Esophagus mucosa (tissue), 1 donor: ENCODE measurements at places on chromosomes 7 and 10. TPM values are rescaled to one million over a fixed set of nuclear protein-coding genes. Genes with fewer than 3 reads are reported as not detected.

- no peak for ATAC-seq
These were observed 136.3 kb downstream of the SORCS1 start for GRCh38 chr10:107028236-107028635.

DNA sequence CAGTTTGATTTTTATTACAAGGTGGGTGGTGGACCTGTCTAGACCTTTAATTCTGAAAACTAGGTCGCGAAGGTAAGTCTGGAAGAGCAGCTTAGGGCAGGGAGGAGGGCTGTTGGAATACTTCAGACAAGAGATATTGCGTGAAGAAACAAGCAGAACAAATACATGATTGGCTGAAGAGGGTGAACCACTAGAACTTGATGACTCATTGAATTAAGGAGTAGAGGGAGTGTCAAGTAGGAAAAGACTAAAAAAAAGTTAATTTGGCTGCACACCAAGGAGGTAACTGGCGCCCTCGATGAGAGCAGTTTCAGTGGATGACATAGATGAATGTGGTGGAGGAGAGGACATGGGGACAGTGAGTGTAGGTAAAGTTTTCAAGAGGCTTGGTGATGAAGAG is 41.3 kb downstream of the WNT2 start:
- peak; percentile 89 for ATAC-seq

DNA sequence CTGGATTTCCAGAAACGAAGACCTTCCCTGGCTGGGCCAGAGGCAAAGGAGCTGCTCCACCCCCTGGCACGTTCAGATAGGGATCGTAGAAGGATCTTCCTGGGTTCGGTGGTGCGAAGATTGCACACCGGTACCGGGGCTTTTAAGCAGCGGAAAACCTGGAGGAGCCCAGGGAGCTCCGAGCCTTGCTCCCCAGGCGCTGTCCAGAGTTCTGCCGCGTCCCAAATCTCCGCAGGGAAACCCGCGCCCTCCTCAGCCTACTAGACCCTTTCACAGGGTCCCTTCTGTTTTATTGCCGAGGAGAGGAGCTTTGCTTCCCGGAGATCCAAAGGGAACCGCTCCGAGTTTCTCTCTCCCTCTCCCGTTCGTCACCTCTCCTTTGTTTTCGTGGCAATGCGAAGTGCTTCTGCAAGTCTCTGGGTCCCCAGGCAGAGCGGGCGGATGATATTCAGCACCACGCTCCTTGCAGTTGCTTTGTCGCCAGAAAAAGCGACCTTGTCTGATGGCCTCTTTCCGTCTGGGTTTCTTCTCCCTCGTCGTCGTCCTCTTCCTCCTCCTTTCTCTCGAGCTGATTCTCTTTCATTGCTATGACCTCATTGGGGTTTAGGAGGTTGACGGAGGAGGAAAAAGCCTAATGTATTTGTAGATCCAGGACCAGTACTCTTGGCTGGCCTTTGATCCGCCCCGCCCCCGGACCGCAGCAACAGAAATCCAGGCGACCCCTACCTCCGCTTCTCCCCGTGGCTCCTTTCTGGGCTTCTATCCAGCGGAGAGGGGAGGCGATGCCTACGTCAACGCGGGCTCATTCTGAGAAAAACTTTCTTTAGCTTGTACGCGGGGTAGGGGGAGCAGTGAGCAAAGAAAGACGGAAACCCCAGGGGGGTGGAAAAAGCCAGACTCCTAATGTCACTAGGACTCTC is at the start of gene TMEM196:
Gene TMEM196 (minus strand): TSS at position 777 of the 920 bp plus-strand sequence. CDS start 921 bp downstream, outside the sequence.
- no peak for ATAC-seq

GRCh38 chr7:2483494-2483893 is 7.3 kb upstream of the GRIFIN start:
- no peak for ATAC-seq

DNA sequence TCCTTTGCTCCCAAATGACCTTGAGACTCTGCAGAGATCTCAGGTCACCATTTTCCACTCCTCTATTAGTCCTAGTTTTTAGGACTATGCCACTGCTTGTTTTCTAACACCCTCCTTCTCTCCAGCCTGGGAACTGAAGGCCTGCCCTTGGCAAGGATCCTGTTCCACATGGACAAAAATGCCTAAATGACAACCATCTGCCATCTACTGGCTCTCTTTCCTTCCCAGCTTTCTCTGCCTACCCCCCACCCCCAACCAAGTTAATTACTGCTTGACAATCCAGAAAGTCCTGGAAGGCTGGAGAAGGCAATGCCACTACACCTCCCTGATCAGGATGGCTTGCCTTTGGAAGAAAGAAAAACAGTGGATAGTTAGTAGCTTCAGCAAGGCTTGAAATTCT is 44.8 kb upstream of the SP8 start:
- no peak for ATAC-seq

DNA sequence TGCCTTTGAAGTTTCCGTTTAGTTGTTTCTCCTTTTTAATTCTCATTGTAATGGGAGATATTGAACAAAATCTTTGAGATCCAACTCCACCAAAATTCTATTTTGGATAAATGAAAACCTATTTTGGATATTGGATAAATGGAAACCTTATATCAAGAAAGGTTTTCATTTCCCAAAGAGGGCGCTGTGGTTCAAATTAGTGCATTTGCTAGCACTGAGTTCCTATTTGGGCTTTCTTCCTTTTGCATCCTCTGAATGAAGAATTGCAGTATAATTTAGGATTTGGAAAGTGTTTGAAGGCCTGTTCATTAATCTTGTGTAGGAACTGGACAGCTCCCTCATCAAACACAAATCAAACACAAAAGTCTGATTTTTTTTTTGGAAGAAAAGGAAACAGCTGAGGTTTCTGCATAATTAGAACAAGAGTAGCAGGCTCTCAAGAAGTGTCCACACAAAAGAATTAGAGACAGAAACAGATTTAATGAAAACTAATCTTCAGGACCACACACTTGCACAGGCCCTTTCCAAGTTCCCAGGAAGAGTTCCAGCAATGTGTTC is 80.8 kb upstream of the KLF14 start:
- no peak for ATAC-seq

DNA sequence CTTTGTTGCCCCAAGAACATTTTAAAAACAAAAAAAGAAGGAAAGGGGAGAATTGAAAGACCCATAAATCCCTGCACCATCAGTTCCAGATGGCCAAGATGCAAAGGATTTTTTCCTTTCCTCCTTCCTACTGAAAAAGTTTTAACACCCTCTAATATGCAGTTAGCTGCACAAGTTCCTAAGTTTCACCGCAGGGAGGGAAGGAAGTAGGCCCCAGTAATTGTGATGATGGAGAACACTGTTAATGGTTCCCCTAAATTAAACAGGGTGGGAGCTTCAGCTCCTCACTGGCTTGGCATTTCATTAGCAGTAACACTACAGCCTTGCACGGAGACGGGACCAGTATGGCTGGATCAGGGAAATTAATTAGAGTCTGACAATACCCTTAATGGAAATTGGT is 63.7 kb upstream of the PPIF start:
- no peak for ATAC-seq

DNA sequence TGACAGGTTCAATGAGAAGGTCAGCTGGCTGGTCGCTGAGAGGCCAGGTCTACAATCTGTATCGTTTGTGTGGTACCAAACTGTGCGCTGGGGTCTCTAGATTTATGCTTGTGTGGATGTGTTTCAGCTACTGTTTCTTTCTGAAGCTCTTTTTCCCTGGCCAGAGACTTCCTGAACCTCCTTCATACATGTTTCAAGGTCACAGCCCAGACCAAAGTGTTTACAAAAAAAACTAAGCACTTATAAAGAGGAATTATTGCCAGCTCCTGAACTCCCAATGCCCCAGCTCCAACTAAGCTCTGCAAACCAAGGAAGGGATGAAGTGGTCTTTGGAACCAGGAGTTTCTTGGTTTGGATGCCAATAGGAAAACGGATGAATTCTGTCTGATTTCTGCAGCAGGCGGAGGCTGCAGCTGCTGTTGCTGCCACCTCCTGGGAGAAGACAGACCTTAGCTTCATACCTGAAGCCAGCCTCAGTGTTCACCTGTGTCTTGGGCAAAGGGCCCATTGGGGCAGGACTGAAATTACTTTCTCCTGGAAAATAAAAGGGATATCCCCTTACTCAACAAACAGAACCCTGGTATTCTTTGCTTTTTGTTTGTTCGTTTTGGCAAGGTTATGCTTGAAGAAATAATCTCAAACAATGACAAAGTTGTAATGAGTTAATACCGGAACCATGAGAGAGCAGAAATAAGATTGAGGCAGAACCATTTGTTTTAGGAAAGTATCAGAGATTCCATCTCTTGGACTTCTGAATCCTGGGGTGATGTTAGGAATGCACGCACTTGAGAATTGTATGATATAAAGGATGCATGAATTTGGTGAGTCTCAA is 24.6 kb upstream of the MKLN1 start:
- ATAC-seq = no peak

GRCh38 chr10:5033061-5033778 is 29.6 kb upstream of the AKR1C2 start:
- peak; percentile 54 for ATAC-seq

- no peak for ATAC-seq
These were observed 381.8 kb upstream of the SORCS1 start for GRCh38 chr10:107546284-107546683.

GRCh38 chr7:122100021-122100420 is 44.0 kb downstream of the AASS start:
- ATAC-seq = no peak

DNA sequence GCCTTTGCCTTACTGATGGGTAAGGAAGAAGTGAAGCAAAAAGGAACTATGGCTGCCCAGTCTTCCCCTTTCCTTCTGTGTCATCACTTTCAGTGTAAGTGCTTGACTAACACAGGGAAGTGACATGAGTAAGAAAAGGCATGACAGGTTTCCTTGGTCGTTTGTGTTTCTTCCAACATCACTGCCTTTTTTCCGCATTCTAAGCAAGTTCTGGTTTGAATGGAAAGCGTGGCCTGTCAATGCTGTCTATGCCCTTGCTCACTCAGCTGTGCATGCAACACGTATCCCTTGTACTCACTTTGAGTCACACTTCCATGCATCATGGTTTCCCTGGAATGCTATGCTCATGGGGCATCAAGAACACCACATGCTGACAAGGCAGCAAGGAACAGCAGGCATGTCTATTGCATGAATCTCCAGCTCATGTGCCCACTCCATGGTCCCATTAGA is 111.8 kb downstream of the OAT start:
- peak; percentile 52 for ATAC-seq

GRCh38 chr10:62715383-62715782 is 89.1 kb upstream of the ADO start:
- no peak for ATAC-seq

DNA sequence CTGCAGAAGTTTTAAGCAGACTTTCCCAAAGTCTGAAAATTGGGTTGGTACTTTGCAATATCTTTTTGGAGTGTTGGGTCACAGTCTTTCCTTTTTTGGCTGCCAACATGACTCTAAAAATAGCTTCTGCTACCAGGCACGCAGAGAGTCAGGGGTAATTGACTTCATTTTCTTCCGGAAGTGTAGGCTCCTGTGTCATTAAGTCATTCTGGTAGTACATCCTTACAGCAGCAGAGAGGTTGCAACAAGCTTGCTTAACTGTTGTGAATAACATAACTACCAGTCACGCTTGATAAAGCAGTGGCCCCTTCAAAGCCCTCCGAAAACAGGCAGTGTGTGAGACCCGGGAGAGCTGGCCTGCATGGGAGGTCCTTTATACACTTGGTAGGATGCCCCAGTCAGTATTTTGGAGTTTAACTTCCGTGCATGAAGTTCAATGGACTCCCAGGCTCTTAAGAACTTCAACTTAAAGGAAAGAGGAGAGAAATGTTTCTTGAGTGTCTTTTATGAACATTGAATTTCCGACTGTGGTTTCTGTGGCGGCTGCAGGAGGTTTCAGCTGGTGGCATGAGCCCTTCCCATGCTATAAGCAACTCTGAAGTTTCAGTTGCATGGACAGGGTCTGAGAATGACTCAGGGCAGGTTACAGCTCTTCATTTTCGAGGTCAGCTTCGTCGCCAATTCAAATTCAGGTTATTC is 310.7 kb downstream of the GALNT17 start:
- ATAC-seq = no peak

DNA sequence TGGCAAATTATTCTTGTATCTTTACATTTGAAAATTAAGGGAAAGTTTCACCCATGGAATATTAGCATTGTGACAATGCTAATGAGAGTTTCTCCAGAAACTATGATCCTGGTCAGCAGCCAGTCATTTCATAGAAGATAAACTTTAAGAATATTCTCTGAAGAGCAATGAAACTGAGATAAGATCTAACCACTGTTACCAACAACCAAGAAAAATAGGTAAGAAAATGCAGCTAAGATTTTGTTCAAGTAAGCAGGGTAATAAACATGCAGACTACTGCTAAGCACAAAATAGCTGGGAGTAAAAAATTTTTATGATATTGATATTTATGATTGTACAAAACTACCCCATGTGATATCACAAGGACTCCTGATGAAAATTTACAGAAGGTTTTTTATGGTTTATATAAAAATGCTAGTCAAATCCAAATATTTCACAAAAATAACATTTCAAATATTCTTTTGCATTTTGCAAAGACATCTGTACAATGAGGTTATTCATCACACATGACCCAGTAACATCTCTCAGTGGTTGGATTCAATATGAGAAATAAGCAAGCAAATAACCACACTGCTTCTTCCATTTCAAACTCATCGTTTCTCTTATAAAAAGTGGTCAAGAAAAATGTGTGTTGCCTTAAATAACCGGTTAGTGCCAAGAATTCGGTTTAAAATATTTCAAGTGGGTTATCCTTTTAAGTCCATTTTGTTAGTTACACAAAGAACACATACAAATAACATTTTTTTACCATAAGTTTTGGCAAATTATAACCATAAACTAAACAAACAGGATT is 251.6 kb downstream of the DIP2C start:
- no peak for ATAC-seq

DNA sequence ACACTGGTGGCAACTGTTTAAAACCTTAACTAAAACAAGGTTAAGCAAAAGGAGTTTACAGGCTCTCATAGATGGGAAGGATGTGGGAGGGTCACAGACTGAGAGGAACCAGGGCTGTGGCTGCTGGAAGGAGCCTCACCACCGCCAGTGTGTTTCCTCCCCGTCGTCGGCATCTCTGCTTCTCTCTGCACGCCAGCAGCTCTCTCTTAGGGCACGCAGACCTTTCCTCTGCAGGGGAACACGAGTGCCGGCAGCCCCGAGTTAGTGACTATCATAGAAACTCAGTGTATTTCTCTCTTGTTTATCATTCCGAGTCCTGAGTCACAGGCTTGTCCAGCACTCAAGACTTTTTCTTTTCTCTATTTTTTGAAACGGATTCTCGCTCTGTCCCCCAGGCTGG is 8.1 kb upstream of the SH2D4B start:
- no peak for ATAC-seq

- ATAC-seq = no peak
These were observed 151.1 kb downstream of the ACTR3B start for GRCh38 chr7:152910545-152911225.

DNA sequence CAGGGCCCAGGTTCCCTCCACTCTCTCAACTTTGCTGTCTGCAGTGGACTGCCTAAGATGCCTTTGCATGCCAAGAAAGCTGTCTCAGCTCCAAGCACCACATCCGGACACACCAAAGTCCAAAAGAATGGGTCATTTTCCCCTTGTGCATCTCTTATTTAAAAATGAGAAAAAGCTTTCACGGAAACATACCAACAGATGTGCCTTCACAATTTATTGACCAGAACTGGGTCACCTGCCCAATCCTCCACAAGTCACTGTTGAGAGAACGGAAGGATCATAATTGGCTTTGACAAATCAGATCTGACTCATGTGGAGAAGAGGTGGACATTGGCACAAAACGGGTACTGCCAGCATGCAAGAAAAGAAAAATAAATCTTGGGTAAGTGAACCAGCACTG is 258.3 kb downstream of the SNX13 start:
- no peak for ATAC-seq

Gene AHR
- 34.3 TPM for total RNA-seq

Gene ANXA8
- 203 TPM for total RNA-seq

Gene ASL
- 29.7 TPM for total RNA-seq

Gene NAPEPLD
- total RNA-seq = 3.3 TPM

Gene SLC26A3
- total RNA-seq = 0.44 TPM

Gene OPALIN
- total RNA-seq = not detected

Gene CPED1
- 0.76 TPM for total RNA-seq

Gene CDCA7L
- total RNA-seq = 10.7 TPM
